ENCODE measurements at places on chromosomes 4 and X.

GRCh38 chr4:15544248-15544729, 74.6 kb downstream of the CC2D2A start:
- DNase-seq: no peak

DNA sequence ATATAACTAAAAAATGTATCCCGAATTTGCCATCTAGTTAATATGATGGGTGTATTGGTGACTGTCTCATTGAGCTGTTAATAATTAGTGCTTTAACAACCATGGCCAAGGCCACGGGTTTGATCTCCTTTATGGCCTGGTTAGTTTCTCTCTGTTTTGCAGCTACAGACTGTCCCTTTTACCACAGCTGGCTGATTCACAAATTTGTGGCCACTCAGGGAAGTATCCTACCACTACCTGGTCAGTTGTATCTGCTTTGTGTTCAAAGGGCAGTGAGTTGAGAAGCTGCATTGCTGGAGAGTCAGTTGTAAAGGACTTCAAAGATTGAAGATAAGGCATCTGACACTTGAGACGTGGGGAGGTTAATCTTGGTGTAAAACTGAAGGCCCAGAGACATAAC, 219.1 kb upstream of the BMP3 start:
- DNase-seq: no peak

- DNase-seq: no peak
Observed at GRCh38 chr4:1041147-1041935, 29.9 kb downstream of the FGFRL1 start.

- no peak for DNase-seq
Observed at GRCh38 chrX:108033890-108034289, 11.0 kb upstream of the VSIG1 start.

GRCh38 chr4:52366621-52367020, 292.5 kb downstream of the USP46 start:
- no peak for DNase-seq

- DNase-seq: no peak
Observed at GRCh38 chrX:101022020-101022419, 29.9 kb downstream of the TRMT2B start.

DNA sequence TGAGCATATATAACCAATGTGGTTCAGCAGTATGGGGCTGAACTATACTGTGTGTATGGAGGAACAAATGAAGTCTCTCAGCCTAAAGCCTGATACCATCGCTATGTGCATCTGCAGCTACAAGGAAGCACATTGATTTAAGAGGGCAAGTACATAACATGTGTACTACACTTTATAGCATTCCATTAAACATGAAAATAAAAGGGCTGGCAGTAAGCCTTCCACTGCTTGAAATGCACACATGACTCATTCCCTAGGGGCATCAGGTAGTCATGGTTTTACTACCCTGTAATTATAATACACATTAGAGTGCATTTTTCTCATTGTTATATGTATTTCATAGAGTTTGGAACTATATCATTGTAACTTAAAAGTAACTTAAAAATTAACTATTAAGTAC, 51.2 kb downstream of the SMARCA1 start:
- no peak for DNase-seq

DNA sequence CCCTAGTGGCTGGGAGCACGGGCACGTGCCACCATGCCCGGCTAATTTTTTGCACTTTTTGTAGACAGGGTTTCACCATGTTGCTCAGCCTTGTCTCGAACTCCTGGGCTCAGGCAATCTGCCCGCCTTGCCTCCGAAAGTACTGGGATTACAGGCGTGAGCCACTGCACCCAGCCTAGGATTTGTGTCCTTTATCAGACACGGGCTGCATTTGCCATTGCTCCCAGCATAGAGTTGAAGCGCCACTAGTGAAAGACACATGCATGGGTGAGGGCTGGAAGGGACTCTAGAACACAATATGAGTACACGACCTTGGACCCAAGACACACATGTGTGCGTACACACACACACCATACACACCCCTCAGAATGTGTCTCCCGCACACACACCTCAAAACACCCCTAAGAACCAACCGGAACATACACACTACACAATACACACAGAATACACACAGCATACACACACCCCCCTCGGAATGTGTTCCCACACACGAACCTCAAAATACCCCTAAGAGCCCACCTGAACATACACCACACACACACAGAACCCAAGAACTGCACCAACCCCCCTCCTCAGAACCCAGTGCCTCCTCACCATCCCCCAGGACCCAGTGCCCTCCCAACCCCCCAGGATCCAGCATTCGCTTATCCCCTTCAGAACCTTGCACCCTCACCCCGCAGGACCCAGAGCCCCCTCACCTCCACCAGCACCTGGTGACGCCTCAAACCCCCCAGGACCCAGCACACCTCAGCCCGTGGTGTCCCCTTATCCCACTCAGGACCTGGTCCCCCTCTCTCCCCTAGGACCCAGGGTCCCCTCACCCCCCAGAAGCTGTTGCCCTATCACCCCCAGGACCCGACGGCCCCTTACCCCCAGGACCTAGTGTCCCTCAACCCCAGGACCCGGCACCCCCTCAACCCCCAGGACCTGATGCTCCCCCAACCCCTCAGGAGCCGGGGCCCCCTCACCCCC, 1.0 kb downstream of the TNIP2 start:
- no peak for DNase-seq

- no peak for DNase-seq
Observed at GRCh38 chrX:72159769-72160168, 21.8 kb upstream of the PIN4 start.

- no peak for DNase-seq
Observed at GRCh38 chr4:101237773-101238172, 109.6 kb downstream of the PPP3CA start.

DNA sequence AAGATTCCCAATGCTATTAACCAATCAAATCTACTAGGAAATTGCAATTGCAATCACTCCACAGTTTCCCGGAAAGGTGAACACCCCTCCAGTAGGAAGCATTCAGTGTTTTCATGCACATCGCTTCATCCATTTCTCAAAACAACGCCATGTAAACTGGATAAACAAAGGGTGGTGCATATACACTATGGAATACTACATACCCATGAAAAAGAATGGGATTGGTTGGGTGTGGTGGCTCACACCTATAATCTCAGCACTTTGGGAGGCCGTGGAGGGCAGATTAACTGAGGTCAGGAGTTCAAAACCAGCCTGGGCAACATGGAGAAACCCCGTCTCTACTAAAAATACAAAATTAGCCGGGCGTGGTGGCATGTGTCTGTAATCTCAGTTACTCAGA, 29.1 kb downstream of the DHRSX start:
- no peak for DNase-seq

DNA sequence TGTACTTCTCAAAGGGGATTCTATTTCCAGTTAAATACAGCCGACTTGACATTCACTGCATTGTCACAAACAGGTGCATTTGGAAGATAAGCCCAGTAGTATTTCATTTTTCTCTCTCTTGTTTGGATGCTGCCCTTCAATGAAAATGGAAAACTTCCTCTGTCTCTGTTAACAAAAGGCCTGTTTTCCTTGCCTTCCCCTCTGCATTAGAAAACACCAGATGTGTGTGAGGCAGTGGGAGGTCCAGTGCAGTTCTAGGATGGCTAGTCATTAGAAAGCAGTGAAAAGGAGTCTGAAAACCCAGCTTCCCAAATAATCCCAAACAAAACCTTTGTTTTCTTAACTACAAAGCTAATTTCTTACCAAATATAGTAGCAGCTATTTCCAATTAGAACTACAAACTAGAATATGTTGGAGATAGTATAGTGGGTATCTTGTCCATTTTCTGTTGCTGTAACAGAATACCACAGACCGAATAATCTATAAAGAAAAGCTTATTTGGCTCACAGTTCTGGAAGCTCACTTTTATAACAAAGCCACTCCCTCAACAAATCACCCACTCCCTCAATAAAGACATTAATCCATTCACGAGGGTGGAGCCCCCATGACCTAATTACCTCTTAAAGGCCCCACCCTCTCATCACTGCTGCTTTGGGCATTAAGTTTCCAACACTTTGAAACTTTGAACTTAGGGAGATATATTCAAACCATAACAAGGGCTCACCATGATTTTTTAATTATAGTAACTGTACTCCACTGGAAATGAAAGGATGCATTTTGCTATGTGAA, 452.1 kb upstream of the RPS6KA3 start:
- DNase-seq: no peak

GRCh38 chr4:150572704-150573504, 9.0 kb upstream of the MAB21L2 start:
- DNase-seq: no peak

DNA sequence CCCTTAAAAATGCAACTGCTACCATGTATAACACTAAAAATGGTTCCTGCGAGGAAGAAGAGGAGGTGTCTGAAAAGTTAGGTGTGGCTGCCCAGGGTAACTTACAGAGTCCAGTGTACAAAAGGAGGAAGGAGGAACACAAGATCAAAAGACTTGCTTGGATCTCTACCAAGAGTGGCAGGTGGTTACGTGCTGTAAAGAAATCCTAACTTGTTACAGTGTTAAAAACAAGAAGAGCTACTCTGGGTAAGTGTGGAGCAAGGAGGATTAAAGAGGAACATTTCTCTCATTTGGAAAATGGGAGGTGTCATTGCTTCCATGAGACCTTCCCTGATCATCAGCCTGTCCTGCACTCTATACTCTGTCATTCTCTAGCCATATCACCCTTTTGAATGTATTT, 242.0 kb downstream of the PTTG2 start:
- no peak for DNase-seq

GRCh38 chrX:71629467-71629866, 11.2 kb upstream of the CXCR3 start:
- no peak for DNase-seq

DNA sequence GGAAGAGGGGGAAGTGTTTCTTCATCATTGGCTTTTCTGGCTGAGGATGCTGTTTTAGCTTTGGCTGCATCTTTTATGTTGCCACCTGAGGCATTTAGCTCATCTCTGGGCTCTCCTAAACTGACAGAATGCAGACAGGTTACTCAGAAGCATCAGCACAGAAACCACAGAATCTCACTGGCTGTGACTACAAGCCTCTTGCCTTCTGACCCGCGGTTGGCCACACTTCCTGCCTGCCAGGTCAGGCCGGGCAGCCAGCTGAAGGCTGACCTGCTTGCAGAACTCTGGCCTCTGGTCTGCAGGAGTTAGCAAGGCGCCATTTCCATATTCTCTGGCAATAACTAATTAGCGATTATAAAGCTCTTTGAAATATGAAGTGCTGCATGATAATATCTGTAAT, 366.5 kb downstream of the MID1IP1 start:
- no peak for DNase-seq

DNA sequence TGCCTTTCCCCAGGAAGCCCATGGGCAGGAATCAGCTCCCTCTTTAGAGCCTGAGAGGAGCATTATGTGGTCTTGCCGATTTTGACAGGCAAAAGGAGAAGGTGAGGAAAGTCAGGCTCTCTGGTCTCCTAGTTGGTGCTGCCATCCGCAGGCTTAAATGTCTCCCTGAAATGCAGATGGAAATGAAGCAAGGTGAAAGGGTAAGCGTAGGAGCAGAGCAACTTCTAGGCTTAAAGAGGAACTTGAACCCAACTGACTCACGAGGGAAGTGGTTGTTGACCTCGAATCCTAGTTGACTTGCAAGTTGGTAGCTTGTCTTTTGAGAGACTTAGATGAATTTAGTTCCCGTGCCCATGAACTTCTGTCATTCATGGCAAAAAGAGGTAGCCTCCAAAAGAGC, 205.9 kb downstream of the PTTG2 start:
- no peak for DNase-seq

GRCh38 chrX:45068569-45068968, 132.1 kb downstream of the DIPK2B start:
- no peak for DNase-seq

DNA sequence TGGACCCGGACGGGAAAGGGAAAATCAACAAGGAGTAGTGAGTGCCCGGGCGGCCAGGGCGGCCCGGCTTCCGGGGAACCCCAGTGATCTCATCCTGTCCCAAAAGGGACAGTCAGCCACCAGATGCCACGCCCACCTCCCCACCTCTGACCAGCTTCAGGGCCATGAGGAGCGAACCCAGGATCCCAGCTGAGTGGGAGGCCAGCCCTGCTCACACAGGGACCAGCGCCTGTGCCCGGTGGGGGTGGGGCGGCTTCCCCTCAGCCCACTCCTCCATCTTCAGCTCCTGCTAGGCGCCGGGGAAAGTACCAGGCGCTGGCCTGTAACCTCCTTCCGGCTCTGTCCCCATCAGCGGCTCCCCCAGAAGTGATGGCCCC, 6.2 kb downstream of the MYL5 start:
- DNase-seq: no peak

Data from stimulated activated CD8-positive, alpha-beta memory T cell treated with anti-CD3 and anti-CD28 coated beads, Interleukin-4, amount 100 ng/mL, for 4 hours (primary cell).